NAMALWA (cell line): ENCODE measurements at places on chromosomes 16 and 17.

GRCh38 chr17:80889231-80890195 is 102.1 kb upstream of the CHMP6 start:
- no peak for DNase-seq

DNA sequence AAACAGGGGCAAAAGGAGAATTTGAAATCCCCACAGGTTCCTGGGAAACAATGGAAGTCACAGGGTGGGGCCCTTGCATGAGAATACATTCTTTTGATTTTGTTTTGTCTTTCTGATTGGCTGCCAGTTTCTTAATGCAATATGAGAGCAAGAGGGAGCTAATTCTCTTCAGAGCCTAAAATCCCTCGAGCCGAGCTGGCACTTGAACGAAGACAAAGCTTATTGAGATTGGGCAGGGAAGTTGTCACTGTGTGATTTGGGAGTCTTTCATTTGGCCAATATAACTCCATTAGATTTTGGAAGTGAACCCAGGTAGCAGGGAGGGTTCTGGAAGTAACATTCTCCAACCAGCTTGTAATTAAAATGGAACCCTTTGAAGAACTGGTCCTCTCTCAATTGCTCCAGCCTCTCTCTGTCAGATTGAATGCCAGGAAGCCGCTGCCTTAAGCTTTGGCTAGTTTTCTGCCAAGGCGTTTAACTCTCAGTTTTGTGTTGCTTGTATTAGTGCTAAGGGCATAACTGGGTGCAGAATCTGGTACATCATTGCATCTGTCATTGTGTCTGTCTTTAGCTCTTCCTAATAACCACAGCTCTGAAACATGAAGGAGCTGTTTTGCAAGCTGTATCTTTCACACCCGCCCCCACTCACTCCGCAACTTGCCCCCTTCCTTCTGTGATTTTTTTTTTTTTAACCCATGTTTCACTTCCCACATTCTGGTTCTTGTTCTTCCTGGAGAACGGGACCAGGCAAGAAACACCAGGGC is 272.0 kb downstream of the MAF start:
- DNase-seq: no peak

DNA sequence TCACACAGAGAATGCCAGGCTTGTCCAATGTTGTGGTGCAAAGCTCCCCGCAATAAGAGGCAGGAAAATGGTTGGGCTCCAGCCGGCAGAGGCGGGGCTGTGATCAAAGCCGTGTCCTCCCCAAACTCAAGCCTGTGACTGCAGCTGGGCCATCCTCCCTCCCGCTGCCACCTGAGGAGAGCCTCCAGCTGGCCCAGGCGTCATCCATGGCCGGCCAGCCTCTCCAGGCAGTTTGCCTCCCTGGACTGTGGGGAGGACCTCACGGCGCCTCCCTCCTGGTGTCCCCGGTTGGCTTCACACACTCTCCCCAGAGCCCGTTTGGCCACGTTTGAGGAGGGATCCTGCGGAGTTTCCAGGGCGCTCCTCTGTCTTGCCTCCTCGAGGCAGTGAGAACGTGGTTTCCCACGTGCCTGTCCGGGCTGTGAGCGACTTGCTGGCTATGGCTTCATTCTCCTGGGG is 134.1 kb downstream of the IRF8 start:
- no peak for DNase-seq

DNA sequence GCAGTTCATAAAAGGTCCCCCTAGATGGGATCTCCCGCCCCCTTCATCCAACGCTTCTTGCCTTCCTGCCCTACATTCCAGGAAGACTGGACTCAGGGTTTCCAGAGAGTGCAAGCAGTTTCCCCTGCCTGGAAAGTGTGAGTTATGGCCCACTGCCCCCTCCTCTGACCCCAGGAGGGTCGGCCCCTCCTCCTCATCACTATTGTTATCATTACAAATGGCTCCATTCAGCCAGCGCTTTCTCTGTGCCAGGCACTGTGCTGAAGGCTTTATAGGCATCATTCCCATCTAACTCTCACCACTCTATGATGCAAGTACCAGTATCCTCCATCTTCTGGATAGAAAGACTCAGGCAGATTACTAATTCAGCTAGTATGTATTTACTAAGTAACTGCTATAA is 90.7 kb downstream of the USP31 start:
- no peak for DNase-seq

DNA sequence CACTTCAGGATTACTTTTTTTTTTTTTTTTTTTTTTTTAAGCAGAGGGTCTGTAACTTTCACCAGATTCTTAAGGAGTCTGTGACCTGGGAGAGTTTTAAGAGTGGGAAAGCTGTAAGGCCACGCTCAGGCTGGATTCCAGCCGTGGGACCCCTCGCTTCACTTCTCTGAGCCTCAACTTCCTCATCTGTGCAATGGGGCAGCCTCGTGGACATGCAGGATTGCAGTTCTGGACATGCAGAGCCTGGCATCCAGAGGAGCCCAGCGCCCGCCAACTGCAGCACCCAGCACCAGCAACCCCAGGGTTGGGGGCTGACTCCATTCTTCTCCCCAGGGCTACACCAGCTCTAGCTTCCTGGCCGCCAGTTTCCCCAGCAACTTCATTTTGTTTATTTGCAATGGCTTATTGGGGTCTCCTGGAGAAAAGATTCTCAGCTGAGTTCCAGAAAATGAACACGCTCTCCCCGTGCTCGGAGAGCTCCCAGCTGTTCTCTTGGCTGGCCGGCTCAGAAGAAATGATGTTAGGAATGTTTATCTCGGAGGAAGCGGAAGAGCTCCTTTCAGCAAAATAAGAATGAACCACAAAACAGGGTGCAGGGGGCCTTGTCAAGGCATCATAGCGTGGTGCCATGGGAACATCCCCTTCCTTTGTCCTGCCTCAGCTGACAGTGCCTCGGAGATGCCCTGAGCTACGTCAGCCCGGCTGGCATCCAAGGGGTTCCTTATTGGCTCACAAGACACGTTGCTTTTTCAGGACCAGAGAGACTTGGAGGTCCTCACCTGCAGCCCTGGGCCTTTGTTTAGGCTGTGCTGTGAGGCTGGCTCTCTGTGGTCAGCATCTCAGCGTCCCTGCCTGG is 22.9 kb upstream of the ZCCHC14 start:
- DNase-seq: no peak

- DNase-seq: no peak
These were observed 269.4 kb downstream of the BCAS3 start for GRCh38 chr17:60947100-60947499.

GRCh38 chr17:37651849-37652248 is 8.6 kb upstream of the DDX52 start:
- DNase-seq: no peak

DNA sequence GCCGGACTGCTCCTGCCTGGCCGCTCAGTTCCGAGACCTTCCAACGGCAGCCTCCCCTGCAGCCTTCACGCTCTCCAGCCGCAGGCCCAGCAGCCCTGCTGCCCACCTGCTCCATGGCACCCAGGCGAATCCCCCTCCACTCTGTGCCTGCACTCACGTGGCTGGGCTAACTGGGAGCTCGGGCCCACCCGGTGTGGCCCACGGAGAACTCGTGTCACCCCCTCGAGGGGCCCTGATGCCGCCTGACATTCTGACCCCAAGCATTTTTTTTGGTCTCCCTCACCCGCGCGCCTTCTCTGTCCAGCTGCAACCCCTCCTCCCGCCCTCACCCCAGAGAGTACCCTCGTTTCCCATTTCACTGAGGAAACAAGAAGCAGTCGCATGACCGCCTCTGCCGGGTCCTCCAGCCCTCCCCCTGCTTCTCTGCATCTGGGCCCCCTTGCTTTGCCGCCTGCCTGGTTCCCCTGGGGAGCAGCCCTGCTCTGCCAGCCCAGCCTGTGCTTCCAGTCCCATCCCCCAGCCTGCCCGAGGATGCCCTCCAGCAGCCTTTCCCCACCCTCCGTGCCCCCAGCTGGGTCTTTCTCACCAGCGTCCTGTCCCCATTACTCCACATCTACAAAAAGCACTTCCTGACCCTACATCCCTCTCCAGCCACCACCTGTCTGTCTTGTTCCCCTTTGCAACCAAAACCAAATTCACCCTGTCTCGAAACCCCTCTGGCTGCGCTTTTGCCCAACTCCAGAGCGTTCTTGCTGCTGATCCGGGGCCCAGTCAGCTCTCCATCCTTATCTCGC is 146.4 kb upstream of the CHMP6 start:
- DNase-seq: peak; percentile 7

DNA sequence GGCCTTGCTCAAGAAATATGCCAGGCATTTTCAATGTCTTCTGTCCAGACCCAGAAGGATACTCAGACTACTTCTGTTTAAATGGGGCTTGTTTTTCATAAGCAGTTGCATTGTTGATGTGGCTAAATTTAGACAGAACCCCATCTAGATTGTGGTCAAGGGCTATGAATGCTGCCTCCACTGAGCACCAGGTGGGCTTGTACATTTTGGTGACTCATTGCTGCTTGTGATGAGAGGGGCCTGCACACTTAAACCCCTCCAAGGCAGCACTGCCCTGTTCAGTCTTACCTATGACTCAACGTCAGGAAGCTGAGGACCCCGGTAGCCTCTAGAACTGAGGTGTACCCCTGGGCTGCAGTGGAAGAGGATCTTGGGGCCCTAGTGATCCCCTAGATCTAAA is 144.0 kb downstream of the PRKCA start:
- peak; percentile 22 for DNase-seq

DNA sequence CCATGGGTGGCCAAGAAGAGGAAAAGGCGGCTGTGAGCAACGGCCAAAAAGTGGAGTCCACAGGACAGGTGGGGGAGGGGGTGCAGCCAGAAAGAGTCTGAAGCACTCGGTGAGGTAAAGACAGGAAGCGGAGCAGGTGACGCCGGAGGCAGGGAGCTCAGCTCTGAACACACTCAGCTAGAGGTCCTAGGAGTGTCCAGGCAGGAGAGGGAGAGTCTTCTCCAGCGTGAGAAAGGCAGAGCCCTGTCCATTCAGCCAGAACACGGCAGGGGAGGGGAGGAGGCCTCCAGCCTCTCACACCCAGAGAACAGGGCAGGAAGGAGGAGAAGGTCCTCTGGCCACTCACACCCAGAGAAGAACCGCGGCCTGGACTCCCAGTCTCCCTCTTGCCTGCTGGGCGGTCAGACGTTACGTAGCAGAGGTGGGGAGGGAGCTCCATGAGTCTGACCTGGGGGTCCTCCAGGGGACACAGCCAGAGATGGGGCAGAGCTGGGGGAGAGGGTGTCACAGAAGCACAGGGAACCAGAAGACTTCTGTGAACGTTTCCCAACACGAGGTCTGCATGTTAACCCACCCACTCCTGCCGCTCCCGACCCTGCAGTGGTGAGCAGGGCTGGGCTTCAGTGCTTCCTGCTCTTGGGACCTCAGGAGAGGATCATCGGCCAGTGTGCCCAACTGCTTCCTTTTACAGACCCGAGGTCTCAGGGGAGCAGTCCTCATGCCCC is 89.2 kb downstream of the ABR start:
- DNase-seq: no peak

DNA sequence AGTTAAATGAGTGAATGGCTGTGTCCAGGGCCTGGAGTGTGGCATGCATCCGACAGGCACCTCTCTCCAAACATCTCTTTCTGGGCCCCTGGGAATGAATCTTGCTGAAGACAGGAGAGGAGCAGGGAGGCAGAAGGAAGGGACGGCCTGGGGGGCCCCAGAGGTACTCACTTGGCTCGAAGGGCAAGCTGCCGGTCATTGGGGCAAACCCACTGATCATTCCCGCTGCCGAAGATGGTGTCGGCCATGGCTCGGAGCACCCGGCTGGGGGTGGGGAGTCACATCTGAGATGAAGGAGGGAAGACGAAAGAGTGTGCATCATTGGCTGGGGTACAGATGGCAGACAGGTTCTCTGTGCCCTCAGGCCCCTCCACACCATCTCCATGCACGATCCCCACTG is 25.3 kb downstream of the RPH3AL start:
- DNase-seq: no peak

GRCh38 chr17:19278729-19279128 is 41.6 kb downstream of the EPN2 start:
- no peak for DNase-seq

GRCh38 chr16:57612494-57612893 is 15.9 kb upstream of the ADGRG1 start:
- DNase-seq: no peak

GRCh38 chr16:59880611-59881010 is 1146.5 kb upstream of the GOT2 start:
- no peak for DNase-seq

DNA sequence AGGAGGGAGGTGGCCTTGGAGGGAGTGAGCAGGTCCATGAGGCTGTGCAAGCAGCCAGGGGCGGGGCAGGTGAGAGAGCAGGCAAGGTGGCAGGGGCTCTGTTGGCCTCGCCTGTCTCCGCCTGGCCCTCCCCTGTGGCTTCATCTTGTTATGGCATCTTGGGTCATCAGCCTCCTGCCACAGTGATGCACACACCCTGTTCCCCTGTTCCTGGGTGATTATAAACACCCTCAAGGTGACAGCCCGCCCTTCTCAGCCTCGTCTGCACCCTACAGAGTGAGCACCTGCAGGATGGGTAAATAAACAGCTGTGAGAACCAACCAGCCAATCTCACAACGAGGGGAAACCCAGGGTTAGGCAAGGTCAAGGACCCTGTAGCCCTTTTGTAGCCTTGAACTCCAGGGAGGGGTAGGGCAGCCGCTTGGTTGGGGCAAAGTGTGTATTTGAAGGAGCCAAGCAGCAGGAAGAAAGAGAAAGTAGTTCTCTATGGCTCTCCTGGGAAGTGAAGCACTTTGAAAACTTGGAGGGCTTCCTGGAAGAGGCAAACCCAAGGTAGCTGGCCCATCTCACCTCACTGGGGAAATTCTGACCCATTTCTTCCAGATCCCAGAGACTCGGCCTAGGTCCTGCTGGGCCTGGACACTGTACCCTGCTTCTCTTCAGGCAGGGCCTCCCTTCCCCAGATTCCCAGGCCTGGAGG is 60.6 kb downstream of the NT5M start:
- peak; percentile 38 for DNase-seq

- no peak for DNase-seq
These were observed 2.9 kb upstream of the EPX start for GRCh38 chr17:58189436-58190146.

GRCh38 chr16:73413091-73413829 is 365.3 kb upstream of the ZFHX3 start:
- no peak for DNase-seq

DNA sequence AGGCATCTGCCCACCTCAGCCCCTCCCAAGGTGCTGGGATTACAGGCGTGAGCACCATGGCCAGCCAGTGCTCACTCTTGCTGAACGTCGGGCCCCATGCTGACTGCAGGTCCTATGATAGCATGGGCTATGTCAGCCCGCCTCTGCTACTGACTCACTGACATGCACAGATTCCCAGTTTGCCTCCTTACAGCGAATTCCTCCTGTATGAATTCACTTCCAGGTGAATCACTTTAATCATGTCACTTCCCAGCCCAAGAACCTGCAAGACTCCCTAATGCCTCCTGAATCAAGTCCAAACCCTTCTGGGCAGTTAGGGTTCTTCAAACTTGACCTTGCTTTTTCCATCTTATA is 16.1 kb upstream of the UBTF start:
- DNase-seq: no peak

DNA sequence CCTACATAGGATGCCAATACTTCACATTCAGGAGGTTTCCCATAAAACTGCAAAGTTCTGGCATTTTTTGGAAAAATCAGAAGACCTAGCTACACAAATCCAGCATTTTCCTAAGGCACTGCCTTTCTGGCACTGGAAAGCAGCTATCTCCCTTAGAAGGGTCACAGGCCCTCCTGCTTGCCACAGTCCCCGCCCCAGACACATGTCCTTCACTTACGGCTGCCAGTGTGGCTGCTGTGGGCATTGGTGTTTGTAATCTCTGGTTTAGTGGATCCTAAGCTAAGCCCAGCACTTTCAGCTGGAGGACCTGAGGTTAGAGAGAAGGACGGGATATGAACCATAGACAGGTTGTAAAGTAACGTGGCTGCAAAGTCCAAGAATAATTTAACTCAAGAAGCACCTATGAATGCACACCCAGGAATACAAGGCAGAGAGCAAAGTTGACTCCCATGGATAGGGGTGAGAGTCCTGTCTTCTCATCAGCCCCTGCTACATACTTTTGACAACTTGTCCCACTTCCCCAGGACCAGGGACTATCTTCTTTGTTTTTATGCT is 100.0 kb downstream of the XYLT1 start:
- no peak for DNase-seq
